Germinal center (tissue), 1 donor: ENCODE measurements at places on chromosomes 7 and 10.

- no peak for DNase-seq
These were observed 54.5 kb downstream of the MACC1 start for GRCh38 chr7:20162665-20163064.

DNA sequence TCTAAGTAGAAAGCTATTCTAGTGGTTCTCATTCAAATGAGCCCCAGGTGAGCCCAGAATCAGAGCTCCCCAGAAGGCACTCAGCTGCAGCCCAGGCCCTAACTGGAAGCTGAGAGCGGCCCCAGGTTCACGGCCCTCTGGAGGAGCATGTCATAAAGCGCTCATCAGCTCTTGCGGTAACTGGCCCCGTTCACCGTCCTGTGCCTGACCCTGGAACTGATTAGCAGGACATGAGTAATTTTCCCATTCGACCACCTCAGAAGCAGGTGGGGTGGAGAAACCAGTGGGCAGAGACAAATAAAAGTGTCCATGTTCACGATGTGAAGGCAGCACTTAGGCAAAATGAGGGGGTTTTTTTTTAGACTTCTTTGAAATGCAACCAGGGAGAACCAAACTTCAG, 136.1 kb upstream of the LYZL2 start:
- no peak for DNase-seq

DNA sequence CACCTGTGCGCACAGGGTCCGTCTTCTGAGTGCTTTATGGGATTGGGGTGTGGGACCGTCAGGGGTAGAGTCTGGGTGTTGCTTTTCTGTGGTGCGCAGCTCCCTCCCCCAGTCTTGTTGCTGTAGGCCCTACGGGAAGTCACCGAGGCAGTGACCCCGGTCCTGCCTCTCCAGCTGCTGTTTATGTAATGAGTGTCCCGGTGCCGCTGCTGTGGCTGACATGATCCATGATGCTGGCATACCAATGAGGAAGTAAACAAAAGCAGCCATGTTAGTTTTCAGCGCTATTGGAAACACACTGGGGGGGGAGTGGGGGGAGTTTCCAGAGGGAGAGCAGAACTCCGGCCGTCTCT, 1.1 kb downstream of the TRIM8 start:
- DNase-seq = peak; percentile 34

- DNase-seq = no peak
These were observed 42.0 kb downstream of the ZC3HC1 start for GRCh38 chr7:130008941-130009847.

GRCh38 chr10:130767116-130767730, 544.3 kb downstream of the TCERG1L start:
- DNase-seq = no peak

GRCh38 chr7:41415471-41416207, 287.3 kb downstream of the INHBA start:
- no peak for DNase-seq

- no peak for DNase-seq
These were observed 10.5 kb upstream of the EDRF1 start for GRCh38 chr10:125708971-125709503.

DNA sequence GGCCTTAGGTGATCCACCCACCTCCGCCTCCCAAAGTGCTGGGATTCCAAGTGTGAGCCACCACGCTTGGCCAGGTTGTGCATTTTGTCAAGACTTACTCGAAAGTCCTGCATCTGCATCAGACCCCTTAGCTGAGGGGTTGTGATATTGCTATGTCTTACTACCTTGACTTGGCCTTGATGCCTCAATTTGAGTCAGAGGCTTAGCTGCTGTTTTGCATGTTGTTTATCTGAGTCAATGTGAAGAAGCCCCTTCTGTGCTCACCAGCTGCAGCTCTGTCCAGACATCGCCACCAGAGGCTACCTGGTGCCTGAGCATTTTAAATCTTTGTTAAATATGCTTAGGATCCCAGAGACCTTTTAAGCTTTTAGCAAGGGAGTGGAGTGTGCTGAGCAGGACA, 18.1 kb downstream of the UBE2D4 start:
- DNase-seq = no peak

DNA sequence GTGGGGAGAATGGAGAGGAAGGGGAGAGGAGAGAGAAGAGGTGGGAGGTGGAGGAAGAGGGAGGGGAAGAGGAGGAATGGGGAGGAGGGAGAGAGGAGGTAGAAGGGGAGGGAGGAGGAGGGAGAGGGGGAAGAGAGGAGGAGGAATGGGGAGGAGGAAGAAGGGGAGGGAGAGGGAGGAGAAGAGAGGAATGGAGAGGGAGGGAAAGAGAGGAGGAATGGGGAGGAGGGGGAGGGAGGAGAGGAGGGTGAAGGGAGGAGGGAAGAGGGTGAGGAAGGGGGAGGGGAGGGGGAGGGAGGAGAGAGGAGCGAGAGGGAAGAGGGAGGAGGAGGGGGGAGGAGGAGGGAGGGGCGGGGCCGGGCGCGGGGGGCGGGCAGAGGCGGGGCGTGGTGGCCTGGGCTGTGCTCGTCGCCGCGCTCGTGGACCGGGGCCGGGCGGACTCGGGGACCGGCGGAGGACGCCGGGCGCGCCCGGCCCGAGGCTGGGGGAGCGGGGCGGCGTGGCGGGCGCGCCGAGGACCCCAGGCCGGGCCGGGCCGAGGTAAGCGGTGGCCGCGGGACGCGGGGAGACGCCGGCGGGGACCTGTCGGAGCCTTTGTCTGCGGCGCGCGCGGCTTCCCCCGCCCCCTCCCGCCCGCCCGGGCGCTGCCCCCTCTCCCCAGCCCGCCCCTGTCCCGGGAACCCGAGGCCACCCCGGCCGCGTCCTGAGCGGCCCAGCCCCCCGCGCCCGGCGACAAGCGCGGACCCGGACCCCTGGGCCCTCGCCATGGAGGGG, at the start of gene SLC29A4:
TSS of gene SLC29A4 (plus strand) at position 401 of the 774 bp plus-strand sequence. CDS start 4,874 bp downstream, outside the sequence.
- no peak for DNase-seq

DNA sequence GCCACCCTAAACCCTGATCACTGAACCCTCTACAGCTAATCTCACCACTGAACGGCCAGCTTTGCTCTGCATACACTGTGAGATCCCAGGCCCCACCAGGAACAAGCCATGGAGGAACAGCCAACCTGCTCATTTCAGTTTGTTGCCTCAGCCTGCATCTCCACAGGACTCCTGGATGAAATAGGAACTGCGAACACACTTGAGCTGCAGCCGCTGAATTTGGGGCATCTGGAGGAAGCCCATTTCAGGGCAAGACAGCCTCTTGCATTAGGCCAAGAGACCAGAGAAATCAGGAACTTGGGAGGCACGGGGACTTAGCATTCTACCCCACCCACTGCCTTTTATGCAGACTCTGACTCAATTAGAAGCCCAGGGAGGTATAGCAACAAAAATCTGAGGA, 14.5 kb upstream of the EGR2 start:
- no peak for DNase-seq

DNA sequence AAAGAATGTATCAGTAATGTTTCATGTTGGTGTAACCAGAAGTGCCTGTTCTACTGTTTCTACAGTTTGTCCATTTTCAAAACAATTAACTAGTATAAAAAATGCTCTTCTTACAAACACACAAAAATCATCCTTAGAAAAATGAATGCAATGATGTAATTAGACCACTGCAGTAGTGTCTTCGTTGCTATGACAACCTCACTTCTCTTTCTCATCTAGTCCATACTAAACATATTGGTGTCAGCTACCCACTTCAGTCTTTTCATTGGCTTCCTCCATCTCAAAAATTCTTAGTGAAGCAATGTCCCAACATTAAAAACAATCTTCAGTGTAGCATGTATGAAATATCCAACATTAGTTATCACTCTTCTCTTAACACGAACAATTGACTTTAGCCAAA, 1265.8 kb downstream of the REEP3 start:
- no peak for DNase-seq

DNA sequence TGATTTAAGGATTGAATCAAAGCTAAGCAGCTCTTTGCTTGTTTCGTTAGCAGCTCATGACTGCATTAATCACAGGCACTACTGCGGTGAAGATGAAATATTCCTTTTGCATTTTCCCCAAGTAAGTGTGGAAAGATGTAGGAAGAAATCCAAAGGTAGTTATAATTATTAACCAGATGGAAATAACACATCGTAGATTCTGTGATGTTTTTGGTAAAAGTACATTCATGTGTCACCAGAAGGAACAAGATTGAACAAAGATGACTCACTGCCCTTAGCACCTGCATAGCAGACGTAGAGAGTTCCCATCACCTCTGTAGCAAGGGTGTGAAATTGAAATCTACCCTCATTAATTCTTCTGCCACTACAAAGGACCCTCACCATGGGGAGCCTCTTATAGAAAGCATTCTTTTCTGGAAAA, 37.1 kb downstream of the SMURF1 start:
- DNase-seq = no peak

DNA sequence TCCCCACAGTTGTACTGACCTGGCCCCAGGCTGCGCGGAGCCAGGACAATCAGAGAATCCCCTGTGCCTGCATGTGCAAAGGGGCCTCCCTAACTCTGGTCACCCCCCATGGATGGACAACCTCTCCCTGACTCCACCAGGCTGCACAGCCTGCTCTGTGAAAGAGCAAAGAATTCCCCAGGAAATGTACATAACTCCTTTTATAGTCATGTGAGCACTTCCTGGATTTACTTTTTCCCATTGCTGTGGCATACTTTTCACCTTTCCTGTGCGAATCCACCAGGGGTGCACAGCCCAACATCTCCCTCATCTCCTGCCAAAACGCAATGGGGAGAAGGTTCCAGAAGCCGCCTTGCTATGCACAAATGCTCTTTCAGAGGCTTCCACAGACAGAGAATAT, 27.9 kb downstream of the FGFR2 start:
- no peak for DNase-seq

GRCh38 chr7:102426268-102427018, 6.9 kb upstream of the ORAI2 start:
- DNase-seq = peak; percentile 83

DNA sequence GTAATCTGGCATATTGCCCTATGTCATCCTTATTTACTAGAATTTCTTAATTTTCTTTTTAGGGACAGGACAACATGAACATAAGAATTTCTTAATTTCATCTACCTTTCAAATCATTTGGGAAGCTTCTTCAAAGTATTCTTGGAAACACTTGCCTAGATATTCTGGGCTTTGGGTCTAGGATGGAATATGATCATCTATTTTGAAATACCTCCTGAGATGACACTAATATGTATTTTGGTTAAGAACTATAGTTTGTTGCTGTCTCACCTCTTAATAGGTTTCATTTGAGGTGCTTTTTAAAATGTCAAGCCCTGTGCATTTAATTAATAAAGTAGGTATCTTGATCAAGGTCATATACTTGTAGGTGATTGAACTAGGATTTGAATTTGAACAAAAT, 49.1 kb downstream of the SEPTIN7 start:
- DNase-seq = no peak

- DNase-seq = no peak
These were observed 47.2 kb upstream of the SFTPD start for GRCh38 chr10:79995979-79996634.

- DNase-seq = no peak
These were observed 84.2 kb downstream of the CACNA2D1 start for GRCh38 chr7:82359426-82359825.

- no peak for DNase-seq
These were observed 58.6 kb downstream of the ZMIZ1 start for GRCh38 chr10:79127151-79127961.

- no peak for DNase-seq
These were observed 178.7 kb downstream of the CACNA2D1 start for GRCh38 chr7:82264783-82265305.

- no peak for DNase-seq
These were observed 35.4 kb downstream of the CYTH3 start for GRCh38 chr7:6237011-6237410.

GRCh38 chr7:891805-892204, 15.5 kb downstream of the GET4 start:
- DNase-seq = no peak
